ENCODE measurements at places on chromosomes 1 and 21. TPM values are rescaled to one million over a fixed set of nuclear protein-coding genes. Genes with fewer than 3 reads are reported as not detected.

Gene PGBD5
- polyA plus RNA-seq = 0.47 TPM

GRCh38 chr21:36550761-36551160 lies 70.8 kb upstream of the CLDN14 start:
- no peaks in the 10 kb centered on the region for H3K36me3 ChIP-seq
- no peaks in the 10 kb centered on the region for H3K27me3 ChIP-seq
- H3K27ac ChIP-seq = no peak overlapping the region
- H3K4me3 ChIP-seq = no peak overlapping the region
- H3K4me1 ChIP-seq = peaks cover 12% of the 10 kb centered on the region
- DNase-seq = no peak

DNA sequence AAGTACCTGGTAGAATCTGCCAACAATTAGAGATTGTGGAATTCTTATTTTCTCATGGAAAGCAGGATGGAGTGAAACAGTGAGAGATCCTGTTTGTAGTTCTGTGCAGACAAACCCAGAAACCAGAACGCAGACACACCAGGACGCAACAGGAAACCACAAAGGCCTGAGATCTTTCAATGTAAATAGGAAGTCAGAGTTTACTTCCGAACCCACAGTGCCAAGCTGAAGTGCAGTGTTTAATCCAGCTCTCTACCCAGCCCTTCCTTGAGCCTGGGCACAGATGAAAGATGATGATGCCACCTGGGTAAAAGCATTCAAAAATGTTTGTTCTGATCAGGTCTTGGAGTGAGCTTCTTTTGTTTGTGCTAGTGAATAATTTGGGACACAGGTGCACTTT lies 244.2 kb upstream of the HOOK1 start:
- no peaks in the 10 kb centered on the region for H3K4me1 ChIP-seq
- H3K4me3 ChIP-seq = no peak overlapping the region
- no peaks in the 10 kb centered on the region for H3K27me3 ChIP-seq
- DNase-seq = no peak

DNA sequence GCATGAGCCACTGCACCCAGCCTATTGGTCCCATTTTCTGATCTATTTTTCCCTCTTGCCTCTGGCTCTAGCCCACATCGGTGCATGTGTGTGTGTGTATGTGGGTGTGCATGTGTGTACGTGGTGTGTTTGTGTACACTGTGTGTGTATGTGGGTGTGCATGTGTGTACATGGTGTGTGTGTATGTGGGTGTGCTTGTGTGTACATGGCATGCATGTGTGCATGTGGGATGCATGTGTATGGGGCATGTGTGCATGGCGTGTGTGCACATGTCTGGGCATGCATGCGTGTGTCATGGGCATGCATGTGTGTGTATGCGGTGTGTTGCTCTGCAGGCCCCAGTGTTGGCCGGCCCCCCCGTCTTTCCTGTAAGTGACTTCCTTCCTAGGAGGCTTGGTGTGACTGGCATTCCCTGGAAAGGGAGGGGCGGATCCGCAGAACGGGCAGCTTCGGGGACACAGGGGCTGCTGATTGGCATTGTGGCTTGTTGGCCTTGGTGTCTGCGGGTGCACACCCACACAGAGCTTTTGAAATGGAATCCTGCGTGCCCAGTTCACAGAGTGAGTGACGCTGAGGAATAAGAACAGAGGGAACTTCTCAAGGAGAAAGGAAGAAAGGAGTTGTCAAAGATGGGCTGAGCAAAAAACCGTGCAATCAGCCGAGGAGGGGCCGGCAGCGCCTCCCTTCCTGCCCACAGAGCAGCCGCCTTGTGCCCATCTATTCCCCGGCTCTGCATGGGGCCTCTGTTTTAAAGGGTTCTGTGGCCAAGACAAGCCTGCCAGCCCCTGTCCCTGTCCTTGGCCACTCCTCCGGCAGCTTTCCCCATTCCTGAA lies 8.0 kb downstream of the PDXK start:
- H3K27ac ChIP-seq = peak overlapping the region; percentile 90
- H3K4me3 ChIP-seq = no peak overlapping the region
- no peaks in the 10 kb centered on the region for H3K36me3 ChIP-seq
- no peaks in the 10 kb centered on the region for H3K27me3 ChIP-seq

- no peaks in the 10 kb centered on the region for H3K27me3 ChIP-seq
- H3K4me1 ChIP-seq = peaks cover 12% of the 10 kb centered on the region
- no peaks in the 10 kb centered on the region for H3K36me3 ChIP-seq
- peak; percentile 63 for DNase-seq
These were observed 591 bp downstream of the SHC1 start for GRCh38 chr1:154969860-154970452.

DNA sequence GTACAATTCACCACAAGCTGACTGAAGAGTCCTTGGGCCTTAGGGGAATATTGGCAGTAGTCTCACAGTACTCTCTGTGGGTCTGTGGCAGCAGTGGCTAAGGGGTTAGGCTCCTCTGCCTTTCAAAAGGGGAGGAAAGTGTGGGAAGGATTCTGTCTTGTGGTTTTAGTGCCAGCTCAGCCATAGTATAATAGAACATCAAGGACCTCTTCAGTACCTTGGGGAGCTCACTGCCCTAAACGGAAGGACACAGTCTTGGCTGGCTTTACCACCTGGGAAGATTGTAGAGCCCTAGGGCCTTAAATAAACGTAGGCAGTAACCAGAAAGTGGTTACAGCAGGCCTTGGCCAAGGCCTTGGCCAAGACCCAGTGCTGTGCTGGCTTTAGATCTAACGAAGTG lies 265.7 kb downstream of the COL11A1 start:
- no peaks in the 10 kb centered on the region for H3K27me3 ChIP-seq
- H3K27ac ChIP-seq = no peak overlapping the region
- no peak for DNase-seq
- H3K4me3 ChIP-seq = no peak overlapping the region
- H3K36me3 ChIP-seq = no peaks in the 10 kb centered on the region
- no peaks in the 10 kb centered on the region for H3K4me1 ChIP-seq
